Dermis blood vessel endothelial cell (primary cell): ENCODE measurements at places on chromosomes 12 and 14. TPM values are rescaled to one million over a fixed set of nuclear protein-coding genes. Genes with fewer than 3 reads are reported as not detected.
A peak's percentile ranks its signal among the peaks of the same experiment; 100 is the strongest.

TSPAN8 gene
- 0.23 TPM in 1 of 2 replicates, not detected in the other for total RNA-seq

DNA sequence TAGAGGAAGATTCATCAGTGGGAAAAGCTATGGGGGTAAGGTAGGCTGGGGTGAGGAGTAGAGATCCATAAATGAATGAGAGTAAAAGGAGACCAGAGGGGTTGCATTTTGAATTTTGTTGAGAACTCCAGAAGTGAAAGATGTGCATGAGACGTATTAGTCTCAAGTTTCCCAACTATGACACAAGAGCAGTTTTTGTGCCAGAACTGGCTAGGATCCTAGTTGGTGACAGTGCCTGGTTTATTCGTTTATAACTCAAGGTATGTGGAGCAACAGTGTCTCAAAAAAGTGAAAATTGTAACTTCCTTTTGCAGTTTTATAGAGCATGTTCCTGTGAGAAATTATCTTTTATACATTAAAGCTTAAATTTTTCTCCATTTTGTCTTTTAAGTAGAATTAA lies 377.0 kb downstream of the NPAS3 start:
- no peak for DNase-seq

TC2N gene
- total RNA-seq = 16.8 and 24.2 TPM in 2 replicates

- peak; percentile 57 for DNase-seq
Observed at GRCh38 chr12:93571925-93572711, at the start of gene SOCS2. Gene SOCS2 (plus strand): TSS chr12:93572675. CDS start chr12:93572898, 223 bp downstream.

DNA sequence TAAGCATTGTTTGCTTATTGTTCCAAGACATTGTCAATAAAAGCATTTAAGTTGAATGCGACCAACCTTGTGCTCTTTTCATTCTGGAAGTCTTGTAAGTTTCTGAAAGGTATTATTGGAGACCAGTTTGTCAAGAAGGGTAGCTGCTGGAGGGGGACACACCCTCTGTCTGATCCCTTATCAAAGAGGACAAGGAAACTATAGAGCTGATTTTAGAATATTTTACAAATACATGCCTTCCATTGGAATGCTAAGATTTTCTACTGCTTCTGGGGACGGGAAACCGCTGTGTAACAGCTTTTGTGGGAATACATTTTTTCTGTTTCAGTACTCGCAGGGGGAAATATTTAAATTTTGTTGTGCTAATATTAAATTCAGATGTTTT lies 3.5 kb downstream of the FOS start:
- peak; percentile 13 for DNase-seq

LALBA gene
- not detected in 2 replicates for total RNA-seq

DNA sequence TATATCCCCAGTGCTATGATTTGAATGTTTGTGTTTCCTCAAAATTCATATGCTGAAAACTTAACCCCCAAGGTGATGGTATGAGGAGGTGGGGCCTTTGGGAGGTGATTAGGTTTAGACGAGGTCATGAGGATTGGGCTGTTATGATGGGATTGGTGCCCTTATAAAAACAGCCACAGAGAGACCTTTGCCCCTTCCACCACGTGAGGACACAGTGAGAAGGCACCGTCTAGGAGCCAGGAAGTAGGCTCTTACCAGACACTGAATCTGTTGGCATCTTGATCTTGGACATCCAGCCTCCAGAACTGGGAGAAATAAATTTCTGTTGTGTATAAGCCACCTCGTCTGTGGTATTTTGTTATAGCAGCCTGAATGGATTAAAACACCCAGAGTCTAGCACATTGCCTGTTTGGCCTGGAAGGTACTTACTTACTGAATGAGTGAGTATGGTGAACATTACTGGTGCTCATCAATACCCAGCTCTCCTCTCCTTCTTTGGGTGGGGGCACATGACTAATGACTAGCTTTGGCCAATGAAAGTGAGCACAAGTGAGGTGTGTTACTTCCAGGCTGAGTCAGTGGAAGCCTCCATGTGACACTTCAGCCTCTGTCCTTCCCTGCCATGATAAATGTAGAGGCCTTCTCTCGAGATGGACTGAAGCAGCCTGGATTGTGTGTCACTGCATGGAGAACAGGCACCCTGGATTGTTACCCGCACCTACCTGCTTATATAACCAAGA lies 72.4 kb upstream of the CHST11 start:
- DNase-seq = no peak

GRCh38 chr12:113325916-113326315 lies 9.0 kb downstream of the SLC8B1 start:
- no peak for DNase-seq

- DNase-seq = no peak
Observed at GRCh38 chr14:65304239-65304638, 108.3 kb upstream of the FUT8 start.

- no peak for DNase-seq
Observed at GRCh38 chr12:120914794-120915193, 10.6 kb upstream of the SPPL3 start.

DNA sequence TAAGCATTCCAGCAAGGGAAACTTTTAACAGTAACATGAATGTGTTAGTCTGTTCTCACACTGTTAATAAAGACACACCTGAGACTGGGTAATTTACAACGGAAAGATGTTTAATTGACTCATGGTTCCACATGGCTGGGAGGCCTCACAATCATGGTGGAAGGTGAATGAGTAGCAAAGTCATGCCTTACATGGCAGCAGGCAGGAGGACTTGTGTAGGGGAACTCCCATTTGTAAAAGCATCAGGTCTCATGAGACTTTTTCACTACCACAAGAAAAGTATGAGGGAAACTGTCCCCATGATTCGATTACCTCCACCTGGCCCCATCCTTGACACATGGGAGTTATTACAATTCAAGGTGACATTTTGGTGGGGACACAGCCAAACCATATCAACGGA lies 168.3 kb downstream of the PAH start:
- no peak for DNase-seq

- DNase-seq = no peak
Observed at GRCh38 chr14:68711561-68712309, 81.1 kb downstream of the ZFP36L1 start.
